ENCODE measurements at places on chromosomes 2 and 18.

GRCh38 chr2:20429528-20429927 lies 17.3 kb upstream of the RHOB start:
- no peak for DNase-seq

DNA sequence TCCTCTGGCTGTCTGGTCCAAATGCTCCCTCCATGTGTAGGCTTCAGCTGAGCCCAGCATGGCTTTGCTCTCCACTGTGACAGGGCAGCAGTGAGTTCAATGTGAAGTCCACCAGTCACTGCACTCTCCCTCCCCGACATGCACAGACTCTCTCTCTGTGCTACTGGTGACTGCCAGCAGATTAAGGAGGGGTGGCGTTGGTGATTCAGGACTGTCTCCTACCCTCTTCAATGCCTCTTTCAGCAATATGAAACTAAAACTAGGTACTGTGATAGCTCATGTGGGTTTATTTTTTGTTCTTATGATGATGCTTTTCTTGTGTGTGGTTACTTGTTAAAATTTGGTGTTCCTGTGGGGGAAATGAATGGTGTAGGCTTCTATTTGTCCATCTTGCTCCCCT lies 201.0 kb upstream of the RBMS1 start:
- DNase-seq, result no peak

DNA sequence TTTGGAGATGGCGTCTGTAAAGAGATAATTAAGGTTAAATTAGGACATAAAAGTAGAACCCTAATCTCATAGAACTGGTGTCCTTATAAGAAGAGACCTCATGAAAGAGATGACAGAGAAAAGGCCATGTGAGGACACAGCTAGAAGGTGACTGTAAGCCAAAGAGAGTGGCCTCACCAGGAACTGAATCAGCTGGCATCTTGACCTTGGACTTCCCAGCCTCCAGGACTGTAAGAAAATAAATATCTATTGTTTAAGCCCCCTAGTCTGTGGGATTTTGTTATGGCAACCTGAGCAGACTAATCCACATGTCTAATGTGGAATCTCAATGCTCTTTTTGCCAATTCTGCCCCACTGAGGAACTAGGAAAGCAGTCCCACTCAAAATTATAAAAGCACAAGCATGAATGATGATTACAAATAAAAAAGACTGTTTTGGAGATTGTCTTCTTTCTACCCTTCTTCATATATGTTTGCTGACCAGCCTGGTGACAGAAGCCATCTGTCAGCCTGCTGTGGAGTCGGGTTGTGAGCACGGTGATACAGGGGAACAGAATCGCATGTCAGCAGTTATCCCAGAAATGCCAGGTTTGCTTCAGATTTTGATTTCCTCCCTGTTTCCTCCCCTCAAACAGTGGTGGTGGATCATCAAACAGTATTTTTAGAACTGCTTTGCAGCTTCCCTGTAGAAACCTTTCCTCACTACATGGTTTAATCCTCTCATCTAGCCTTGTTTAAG lies 54.2 kb downstream of the INPP4A start:
- no peak for DNase-seq

DNA sequence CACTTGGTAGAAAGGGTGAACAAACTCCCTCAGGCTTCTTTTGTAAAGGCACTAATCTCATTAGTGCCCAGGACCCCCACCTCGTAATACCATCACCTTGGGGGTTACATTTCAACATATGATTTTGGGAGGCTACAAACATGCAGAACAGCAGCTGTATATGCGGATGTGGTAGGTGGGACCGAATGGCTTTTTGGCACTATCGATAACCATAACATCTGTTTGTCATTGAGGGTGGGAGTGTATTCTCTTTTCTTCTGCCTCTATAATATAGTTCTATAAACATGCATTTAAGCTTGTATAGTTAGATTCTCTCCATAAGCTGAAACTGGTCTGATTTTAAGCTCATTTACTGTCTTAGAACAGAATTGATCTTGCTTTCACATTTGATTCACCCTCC lies 239.1 kb upstream of the BOD1L2 start:
- no peak for DNase-seq

DNA sequence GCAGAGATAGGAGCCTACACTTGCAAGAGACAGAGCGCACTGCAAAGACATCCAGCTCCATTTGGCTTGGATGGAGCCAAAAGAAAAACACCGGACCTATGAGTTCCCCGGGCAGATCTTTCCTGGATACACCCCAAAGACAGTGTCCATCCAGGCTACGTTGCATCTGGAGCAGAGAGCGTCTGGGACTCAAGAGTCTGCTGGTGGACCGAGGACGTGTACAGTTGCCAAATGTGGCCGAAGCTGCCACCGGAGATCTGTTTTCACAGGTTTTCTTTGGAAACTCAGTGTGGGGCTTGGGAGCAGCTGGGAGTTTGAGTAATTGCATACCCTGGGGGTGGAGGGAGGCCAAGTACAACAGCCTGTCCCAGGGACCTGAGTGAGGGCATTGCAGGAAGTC lies 192.3 kb upstream of the OSR1 start:
- DNase-seq, result no peak

DNA sequence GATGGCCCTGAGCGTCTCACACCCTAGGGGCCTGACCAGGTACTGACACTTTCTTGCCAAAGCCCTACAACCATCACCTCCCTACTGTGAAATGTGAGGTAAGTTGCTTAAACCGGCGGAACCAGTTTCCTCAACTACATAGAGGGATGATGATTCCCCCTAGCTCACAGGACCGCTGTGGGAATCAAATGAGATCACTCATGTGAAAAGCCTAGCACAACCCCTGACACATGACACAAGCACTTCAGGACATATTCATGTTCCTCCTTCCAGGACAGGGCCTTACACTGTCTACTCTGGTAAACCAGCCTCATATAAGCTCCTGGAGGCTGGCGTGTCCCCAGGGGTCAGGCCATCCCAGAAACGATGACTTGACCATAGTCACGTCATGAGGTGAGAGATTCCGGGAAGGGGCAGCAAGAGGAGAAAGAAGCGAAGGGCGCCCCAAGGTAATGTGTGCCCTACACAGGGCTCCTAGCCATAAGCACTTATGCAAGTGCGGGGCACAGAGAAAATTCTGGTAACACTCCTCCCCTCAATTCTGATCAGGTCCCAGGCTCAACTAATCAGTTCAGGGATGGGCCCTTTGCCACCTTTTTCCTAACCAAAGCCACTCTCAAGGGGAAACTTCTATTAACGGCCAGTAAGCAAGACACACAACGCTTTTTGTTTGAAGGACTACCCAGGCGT lies 49.5 kb downstream of the C2orf42 start:
- DNase-seq, result no peak

Measured in 8988T (cell line).